ENCODE measurements at places on chromosomes 11 and 22.

- DNase-seq, result no peak
Measured at GRCh38 chr11:132357811-132358572, 987.6 kb downstream of the NTM start.

- DNase-seq, result no peak
Measured at GRCh38 chr11:83865636-83866461, 579.7 kb upstream of the CCDC90B start.

DNA sequence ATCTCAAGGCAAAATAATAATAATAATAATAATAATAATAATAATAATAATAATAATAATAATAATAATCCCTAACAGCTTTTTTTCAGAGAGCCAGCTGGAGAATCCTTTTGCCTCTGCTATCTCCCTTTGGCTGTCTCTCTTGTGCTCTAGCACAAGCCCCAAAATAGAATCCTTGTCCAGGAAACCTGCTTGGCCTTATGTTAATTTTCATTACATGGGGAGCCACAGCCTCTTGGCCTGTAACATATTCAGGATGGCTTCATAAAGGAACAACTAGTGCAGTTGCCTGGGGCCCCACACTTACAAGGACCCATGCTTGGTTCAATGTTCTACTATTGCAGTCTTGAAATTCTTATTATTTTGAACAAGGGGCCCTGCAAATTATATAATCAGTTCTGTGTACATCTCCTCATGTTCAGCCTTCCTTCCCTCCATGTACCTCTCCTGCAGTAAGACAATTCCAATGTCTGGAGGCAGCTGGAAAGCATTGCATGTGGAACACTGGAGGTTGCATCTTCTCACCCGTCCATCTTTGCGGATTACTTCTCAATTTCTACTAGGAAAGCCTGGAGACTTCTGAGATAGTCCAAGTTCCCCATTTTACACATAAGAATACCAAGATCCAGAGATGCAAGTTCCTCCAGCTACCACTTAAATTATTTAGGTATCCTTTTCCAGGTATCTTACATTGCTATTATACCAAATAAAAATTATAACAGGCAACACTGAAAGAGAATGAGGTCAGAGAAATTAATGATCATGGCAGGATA, 37.8 kb upstream of the SORL1 start:
- no peak for DNase-seq

- DNase-seq, result no peak
Measured at GRCh38 chr22:48258064-48258701, 1495.7 kb downstream of the TBC1D22A start.

GRCh38 chr11:2511421-2512369, 66.9 kb downstream of the KCNQ1 start:
- no peak for DNase-seq

- no peak for DNase-seq
Measured at GRCh38 chr11:15965562-15966250, 390.6 kb downstream of the SOX6 start.

DNA sequence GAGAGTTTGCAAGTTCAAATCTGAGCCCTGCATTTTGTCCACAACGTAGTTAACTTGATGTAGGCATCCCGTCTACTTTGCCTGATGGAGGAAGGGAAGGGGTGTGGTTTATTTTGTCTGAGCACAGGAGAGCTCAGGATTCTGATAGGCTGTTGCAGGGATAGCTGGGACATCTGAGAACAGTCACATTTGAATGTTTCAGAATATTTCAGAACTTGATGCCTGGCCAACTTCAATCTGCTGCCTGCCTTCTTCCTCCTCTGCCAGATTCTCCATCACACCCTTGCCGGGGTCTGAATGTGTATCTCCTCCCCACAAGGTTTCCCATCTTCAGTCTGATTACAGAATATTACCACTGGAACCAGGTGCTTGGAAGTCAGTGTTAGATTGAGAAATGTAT, 51.6 kb downstream of the NTM start:
- no peak for DNase-seq
